Muscle of leg (tissue), 16 donors: ENCODE measurements at places on chromosomes 6 and 20. TPM values are rescaled to one million over a fixed set of nuclear protein-coding genes. Genes with fewer than 3 reads are reported as not detected.
A peak's percentile ranks its signal among the peaks of the same experiment; 100 is the strongest.

Gene SESN1
- 47.3 TPM for total RNA-seq

Gene RNGTT
- total RNA-seq, result 16.4 TPM

Gene COL20A1
- 4.6 TPM for total RNA-seq

Gene HLA-F
- 6.6 TPM for total RNA-seq

- peak; percentile 71 for DNase-seq
Measured at GRCh38 chr6:170276369-170277057, 14.4 kb downstream of the DLL1 start.

Gene CD93
- total RNA-seq, result 67.5 TPM

- DNase-seq, result no peak
Measured at GRCh38 chr6:25472906-25473305, 179.1 kb upstream of the SCGN start.

GRCh38 chr20:53800883-53801604 is 207.4 kb upstream of the ZNF217 start:
- DNase-seq, result no peak

- DNase-seq, result no peak
Measured at GRCh38 chr6:111792914-111793700, 80.1 kb downstream of the FYN start.

DNA sequence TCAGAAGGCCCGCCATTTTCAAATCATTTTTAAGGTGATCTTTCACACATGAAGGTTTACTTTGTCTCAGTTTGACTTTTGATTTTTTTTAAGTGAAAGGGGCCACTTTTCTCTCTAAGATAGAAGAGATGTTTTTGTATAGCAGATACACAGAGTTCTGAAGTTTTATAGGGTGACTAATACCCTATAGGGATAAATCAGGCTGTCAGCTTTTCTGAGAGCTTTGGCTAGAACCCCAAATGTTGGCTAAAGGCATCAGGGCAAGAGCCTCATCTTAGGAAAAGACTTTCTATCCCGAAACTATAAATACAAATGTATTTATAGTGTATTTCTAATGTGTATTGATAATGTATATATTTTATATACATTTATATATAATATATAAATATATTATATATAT is 181.4 kb downstream of the TBX18 start:
- no peak for DNase-seq

DNA sequence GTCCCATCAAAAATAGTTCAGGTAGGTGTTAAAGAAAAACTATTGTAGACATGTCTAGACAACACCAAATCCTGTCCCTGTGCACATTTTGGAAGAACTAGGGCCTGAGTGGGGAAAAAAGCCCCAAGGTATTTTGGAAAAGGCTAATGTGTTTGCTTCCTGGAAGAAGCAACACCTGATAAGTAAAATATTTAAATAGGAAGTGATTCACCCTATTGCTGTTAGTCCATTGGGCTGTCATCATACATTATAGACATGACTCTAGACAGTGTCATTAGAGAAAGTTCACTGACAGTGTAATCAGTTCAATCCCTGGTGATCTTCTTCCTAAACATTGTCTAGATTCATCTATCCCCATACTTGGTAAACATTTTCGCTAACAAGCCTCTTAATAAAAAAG is 465.3 kb downstream of the CBLN4 start:
- DNase-seq, result no peak

DNA sequence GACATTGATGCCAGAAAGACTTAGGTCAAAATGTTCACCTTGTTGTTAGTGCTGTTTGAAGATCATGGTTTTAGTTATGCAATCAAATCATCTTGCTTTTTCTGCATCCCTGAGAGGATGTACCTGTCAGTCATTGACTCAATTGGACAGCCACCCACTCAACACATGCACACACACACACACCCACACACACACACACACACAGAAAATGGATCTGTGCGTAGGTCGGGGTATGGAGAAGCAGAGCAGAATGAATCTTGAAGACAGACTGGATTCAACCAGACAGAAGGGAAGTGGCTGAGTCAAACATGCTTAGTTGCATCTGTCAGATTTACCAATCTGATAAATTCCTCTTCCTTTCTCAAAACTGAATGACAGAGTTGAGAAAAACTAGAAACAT is 19.1 kb upstream of the ZSCAN23 start:
- no peak for DNase-seq

Gene PDE7B
- 10.3 TPM for total RNA-seq

Gene JAG1
- total RNA-seq, result 40.7 TPM
